ENCODE measurements at places on chromosomes 1 and 21.

GRCh38 chr1:25698252-25698651 lies 81.7 kb downstream of the MAN1C1 start:
- DNase-seq, result no peak

DNA sequence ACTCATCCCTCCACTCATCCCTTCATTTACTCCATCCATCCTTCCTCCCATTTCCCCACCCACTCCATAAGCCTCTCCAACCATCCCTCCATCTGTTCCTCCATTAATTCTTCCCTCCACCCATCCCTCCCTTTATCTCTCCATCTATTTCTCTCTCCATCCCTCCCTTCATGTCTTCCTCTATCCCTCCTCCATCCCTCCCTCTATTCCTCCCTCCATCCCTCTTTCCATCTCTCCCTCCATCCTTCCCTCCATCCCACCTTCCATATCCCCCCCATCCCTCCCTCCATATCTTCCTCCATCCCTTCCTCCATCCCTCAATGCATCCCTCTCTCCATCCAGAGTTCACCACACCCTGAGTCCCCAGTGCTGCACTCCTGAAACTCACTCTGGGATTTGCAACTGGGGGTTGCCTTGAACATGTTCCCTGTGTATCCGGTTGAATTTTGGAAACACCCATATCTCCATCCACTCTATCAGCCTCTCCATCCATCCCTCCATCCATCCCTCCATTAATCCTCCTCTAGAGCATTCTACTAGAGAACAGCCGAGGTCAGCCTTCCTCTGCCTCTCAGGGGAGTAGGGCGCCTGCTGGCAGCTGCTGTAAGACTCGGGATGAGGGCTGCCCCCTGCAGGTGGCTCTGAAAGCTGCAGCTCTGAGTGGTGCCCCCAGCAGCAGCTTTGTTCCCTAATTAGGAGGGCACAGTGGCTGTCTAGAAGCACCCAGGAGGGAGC lies 39.4 kb downstream of the ABCG1 start:
- DNase-seq, result peak; percentile 6

DNA sequence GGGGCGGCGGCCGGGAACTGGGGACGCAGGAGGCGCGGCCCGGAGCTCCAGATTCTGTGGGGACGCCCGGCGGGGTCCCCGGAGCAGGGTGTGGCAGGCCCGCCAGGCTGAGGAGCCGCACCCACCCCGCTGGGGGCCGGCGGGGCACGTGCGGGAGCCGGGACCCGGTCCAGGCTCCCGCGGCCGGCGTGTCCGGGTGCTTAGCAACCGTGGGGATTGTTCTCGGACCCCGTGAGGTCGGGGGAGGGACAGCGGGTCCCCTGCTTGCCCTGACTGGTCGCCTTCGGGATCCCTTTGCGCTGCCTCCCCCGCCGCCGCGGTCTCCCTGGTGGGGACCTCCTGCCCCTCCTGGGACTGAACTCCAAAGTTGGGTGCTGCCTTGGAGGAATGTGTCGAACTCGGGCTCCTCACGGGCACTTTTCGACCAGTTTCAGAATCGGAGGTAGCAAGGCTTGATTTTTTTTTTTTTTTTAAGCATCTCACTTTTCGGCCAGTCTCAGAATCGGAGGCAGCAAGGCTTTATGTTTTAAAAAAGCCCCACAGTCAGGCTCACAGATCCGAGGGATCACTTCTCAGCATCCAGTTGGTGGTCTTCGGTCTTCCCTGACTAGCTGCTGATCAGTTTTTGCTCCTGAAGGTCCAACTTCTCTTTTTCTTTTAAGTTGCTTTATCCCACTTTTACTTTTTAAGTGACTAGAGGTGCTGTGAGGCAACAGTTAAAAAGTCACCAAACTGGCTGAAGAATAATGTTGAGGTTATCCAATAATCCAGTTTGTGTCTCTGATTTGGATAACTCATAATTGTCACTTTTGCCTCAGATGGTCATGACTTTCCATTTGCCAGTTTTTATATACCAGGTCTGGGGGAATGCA lies 648 bp downstream of the FAM76A start:
- peak; percentile 37 for DNase-seq

DNA sequence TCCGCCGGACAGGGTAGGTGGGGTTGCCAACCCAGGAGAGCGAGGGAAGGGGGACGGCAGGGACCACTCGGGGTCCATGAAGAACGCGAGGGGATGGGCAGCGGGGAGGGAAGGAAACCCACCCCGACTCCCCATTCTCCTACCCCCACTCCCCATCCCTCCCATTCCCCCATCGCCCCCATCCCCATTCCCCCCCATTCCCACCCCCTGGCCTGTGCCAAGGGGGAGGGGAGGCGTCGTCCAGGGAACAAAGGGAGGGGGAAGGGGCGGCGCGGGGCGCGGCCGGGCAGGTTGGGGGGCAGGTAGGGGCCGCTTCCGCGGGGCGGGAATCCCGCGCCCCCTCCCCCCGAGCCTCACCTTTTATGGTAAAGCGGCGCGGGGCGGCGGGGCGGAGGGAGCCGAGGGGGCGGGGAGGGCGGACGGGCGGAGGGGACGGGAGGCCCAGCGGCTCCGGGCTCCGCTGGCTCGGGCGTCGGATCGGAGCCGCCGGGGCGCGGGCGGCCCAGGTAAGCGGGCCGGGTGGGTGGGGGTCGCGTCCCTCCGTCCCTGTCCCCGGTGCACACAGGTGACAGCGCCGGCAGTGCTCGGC lies at the start of gene FBLIM1:
Gene FBLIM1 (plus strand): TSS at position 453 of the 589 bp plus-strand sequence. CDS start 6,189 bp downstream, outside the sequence.
- DNase-seq, result no peak

DNA sequence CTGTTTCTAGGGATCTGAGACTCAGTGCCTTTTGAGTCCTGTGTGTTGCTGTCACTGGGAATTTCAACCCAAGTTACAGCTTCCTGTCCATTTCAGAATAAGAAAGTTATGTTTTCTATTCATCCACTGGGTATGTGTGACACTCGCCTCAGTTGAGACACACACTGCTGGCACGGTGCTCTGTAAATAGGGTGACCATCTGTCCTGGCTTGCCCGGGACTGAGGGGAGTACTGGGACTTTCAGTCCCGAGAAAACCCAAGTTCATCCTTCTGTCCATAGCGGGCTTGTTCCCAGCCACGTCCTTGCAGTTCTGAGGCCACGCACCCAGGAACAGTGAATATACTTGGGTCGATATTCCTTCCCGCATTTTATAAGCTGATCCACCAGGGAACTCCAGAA lies 56.3 kb upstream of the DISP3 start:
- DNase-seq, result no peak

DNA sequence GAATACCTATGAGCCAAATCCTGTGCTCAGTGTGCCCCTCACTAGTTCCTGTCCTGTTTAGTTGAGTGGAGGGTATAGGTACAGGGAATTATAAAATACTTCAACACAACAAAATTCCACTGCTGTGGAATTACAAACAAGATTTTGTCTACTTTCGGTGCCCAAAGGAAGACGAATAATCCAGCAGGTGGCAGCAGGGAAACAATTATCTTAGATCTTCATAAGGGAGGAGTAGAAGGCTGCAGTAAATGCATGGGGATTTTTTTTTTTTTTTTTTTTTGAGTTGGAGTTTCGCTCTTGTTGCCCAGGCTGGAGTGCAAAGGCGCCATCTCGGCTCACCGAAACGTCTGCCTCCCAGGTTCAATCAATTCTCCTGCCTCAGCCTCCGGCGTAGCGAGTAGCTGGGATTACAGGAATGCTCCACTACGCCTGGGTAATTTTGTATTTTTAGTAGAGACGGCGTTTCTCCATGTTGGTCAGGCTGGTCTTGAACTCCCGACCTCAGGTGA lies 2.0 kb upstream of the PIP5K1A start:
- peak; percentile 88 for DNase-seq

- DNase-seq, result no peak
Observed at GRCh38 chr21:28669971-28670653, 322.6 kb downstream of the LTN1 start.

GRCh38 chr1:204545881-204546280 lies 29.7 kb downstream of the MDM4 start:
- DNase-seq, result no peak

DNA sequence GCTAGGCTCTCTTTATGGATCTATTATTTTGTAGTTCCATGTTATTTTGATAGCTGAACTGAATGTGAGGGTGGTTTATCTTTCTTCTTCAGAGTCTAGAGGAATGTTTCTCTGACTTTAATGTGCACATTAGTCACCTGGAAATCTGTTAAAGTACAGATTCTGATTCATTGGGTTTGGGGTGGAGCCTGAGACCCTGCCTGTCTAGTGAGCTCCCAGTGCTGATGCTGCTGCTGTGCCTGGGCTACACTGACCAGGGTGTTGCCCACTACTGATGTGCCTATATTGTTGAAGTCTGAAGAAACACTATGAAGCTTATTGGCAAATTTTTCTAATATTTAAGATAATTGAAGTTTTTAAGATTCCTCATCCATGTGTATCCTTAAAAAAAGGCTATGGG lies 35.9 kb downstream of the CD46 start:
- peak; percentile 10 for DNase-seq

DNA sequence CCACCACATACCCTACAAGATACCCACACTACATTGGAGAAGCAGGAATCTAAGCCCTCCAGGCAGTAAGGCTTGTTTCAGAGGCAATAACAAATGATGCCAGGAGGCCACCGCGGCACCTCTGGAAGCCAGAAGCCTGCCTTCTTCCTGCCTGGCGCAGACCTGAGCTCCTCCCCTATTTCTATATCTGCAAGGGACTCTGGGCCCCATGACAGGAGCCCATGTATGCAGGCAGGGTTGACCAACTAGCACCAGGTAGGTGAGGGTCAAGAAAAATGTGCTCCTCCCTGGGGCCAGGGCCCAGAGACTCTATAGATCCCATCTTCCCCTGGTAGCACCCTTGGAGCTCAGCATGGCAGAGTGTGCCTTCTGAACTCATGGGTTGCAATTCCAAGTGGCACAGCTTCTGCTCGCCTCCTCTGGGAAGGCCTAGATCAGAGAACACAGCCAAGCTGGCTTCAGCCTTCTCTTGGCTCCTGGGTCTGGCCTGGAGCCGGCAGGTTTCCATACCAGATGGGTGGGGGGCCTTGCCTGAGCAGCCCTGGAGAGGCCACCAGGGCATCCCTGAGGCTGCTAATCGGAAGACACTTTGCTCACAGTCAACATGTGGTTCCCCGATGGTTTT lies 85.1 kb downstream of the STUM start:
- DNase-seq, result no peak

Data from RCC 7860 (cell line).